Left lung (tissue), 14 donors: ENCODE measurements at places on chromosomes 5 and 9.

DNA sequence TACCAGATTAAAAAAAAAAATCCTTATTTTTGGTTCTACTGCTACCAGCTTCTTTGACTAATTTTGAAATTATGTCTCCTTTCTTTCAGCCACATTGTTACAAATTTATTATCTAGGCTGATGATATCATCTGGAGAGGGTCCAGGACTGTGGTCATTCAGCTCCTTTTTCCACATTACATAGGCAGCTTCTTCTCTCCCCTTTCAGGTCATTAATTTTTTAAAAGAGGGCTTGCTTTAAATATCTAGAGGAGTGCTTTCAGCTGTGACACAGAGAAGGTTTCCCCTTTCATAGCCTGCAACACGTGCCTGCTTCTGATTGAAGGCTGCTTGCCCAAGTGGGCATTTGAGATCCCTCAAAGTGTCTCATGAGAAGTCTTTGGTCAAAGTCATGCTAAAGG, 155.7 kb upstream of the PAPPA start:
- DNase-seq = no peak

GRCh38 chr5:168971100-168971499, 329.8 kb downstream of the SLIT3 start:
- no peak for DNase-seq

- no peak for DNase-seq
Observed at GRCh38 chr5:91983869-91984268, 600.8 kb upstream of the ARRDC3 start.

DNA sequence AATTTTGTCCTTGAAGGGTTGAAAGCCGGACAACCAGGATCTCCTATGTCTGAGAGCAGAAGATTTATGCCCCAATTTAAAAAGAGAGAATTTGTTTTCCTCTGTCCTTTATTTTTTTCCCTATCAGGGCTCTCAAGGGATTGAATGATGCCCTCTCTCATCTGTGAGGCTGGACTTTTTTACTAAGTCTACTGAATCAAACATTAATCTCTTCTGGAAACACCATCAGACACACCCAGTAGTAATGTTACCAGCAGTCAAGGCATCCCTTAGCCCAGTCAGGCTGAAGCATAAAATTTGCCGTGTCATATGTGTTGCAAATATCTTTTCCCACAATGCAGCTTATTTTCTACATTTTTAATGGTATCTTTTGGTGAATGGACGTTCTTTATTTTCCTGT, 1497.9 kb downstream of the MAT2B start:
- no peak for DNase-seq

DNA sequence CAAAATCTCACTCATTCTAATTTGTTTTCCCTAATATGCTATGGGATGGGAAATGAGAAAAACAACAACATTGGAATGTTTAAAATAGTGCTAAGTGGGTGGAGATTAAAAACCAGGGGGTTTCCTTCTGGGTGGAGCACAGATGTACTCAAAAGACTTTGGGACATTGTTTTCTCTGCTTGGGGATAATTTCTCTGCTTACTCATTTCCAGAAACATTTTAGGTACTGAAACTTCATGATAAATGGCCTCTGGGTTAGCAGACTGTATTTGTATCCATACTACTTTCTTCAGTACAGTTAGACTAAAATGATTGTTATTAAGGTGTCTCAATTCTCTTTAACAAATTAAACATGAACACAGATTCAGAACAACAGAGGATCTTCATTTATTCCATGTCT, 17.4 kb downstream of the ELOVL7 start:
- no peak for DNase-seq

GRCh38 chr5:180291943-180292831, at the start of gene MAPK9:
Gene MAPK9, minus strand, starts transcription at chr5:180292083. Its CDS starts 11,522 bp downstream, at chr5:180280561.
- DNase-seq = peak; percentile 91

GRCh38 chr5:3601061-3601710, 5.6 kb downstream of the IRX1 start:
- DNase-seq = no peak

- no peak for DNase-seq
Observed at GRCh38 chr9:92716557-92716956, 46.6 kb upstream of the IPPK start.

GRCh38 chr9:109967651-109968642, 187.9 kb downstream of the PALM2AKAP2 start:
- no peak for DNase-seq

DNA sequence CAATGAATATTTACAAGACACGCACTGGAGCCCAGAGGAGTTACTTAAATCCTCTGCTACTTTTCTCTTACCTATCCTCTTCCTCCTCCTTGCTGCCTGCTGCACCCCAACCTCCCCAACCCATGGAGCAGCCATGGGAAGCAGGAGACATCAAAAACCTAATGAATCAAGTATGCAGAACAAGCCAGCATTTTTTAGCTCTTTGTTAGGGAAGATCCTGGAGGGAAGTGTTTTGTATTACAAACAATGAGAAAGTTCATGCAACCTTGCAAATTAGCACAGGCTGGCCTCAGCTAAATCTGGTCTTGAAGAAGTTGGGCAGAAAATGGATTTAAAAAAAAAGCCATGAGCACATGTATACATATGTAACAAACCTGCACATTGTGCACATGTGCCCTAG, 498.8 kb downstream of the KIF4B start:
- DNase-seq = no peak

DNA sequence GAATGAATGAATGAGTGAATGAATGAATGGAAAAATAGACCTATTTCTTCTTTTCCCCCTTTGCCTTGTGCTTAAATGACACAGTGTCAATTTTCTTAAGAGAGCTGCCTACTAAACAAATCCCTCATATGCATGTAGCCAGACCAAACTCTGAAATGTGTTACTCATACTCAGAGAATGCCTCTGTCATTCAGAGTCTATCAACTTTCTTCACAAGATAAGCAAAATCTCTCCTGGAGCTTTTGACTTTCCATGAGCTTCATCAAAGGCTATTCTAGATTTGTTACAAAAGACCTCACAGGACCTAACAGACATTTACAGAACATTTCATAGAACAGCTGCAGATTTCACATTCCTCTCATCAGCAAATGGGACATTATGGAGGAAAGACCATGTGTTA, 275.7 kb upstream of the MSX2 start:
- no peak for DNase-seq

GRCh38 chr5:95380103-95380628, 11.0 kb upstream of the FAM81B start:
- DNase-seq = no peak

DNA sequence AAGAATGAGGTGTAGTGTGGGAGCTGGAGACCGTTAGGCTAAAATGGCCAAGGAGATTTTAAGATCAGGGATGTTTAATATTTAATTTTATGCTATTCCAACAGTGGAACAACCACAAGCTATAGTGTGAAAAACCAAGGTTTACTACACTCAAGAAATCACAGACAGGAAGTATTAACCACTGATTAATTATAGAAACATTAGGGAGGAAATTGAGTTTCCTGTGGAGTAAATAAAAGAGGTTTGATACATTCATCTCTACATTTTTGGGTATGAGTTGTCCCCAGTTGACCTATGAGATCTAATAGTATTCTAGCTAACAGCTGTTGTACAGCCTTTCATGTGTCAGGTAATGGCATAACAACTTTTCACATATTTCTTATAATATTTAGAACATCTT, 103.7 kb upstream of the MPDZ start:
- DNase-seq = no peak

DNA sequence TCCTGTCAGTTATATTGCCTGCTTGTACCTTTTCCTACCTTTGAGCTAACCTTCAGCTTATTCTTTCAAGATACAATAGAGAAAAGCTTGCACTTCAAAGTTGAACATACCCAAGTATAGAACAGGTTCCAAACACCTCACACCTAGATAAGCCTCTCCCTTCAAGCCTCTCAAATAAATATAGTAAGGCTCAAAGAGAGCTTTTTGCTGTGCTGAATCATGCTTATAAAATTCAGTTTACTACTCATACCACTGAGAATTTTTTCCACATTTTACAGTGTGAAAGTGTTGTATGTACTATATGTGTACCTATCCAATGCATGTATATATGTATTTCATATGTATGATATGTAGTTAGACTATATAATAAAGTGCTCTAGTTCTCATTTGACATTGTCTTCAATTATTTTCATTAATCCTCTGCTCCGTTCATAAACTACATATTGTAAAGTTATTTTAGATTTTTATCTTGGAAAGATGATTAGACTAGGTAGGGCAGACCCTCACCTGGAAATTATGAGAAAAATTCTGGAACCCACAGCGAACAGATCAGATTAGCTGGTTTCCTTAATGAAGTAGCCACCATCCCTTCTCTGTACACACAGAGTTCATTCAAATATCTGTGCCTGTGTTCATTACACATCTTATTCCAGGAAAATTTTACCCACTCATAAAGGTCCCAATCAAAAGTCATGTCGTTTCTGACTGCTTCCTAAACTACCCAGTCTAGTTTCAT, 149.2 kb upstream of the RGMB start:
- DNase-seq = no peak

DNA sequence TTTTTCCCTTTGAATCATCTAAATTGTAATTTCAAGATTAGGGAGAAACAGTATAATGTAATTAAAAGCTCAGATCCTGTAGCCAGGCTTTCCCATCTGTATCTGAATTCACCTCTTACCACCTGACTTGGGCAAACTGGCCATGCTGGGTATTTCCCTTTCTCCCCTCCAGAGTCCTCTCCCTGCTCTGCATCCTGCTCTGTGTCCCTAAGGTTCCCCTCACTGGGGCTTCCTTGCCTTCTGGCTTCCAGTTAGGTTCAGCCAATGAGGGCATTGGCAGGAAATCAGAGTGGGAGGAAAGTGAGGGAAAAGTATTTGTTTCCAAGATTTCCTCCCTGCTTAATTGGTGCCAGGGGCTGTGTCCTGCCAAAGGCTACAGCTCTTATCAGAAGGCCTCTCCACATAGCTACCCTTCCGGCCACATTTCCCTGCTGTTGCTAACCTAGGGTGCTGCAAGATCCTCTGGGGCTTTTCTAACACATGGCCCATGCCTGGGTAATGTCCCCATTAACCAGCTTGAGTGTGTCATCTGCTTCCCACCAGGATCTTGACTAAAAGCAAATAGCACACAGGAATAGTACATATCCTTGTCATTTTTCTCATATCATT, 51.0 kb upstream of the MPDZ start:
- DNase-seq = no peak

GRCh38 chr5:892394-893136, at the start of the genes BRD9 and TRIP13:
Gene BRD9, minus strand, starts transcription at chr5:892801. Its CDS starts 144 bp downstream, at chr5:892657.
Gene TRIP13, plus strand, starts transcription at chr5:892884. Its CDS starts 115 bp downstream, at chr5:892999.
- DNase-seq = peak; percentile 96

GRCh38 chr5:90871391-90871991, 312.9 kb downstream of the ADGRV1 start:
- peak; percentile 28 for DNase-seq

- no peak for DNase-seq
Observed at GRCh38 chr5:131328536-131329285, 64.9 kb downstream of the CDC42SE2 start.

- no peak for DNase-seq
Observed at GRCh38 chr9:128414461-128414860, 6.2 kb upstream of the CERCAM start.

- DNase-seq = no peak
Observed at GRCh38 chr5:111776913-111777781, 20.2 kb upstream of the NREP start.

GRCh38 chr9:120756531-120756930, 36.7 kb downstream of the FBXW2 start:
- DNase-seq = no peak

DNA sequence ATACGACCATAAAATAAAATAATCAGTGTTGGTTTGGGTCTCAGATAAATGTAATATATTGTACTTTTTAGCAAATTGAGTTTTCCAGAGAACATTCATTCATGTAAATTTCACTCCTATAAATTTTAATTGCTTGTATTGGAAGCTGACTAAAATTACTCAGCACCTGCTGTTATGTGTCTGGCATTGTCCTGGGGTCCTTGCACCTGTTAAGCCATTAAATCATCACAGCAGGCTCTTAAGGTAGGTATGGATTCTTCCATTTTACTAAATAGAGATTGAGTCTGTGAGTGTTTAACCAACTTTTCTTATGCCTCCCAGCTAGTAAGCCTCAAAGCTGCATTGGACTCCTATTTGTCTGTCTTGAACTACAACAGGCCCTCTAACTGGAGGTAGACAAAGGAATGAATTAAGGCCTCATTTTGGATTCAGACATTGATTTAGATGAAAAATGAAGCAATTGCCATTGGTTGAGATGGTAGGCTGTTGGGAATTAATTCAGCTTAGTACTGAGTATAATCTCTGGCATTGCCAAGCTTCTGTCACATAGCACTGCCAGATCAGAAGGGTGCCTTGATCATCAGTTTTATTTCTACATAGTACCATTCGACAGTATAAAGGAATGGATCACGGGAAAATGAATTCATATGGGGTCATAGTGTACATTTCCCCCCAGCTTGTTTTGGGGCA, 78.9 kb downstream of the PARP8 start:
- no peak for DNase-seq

DNA sequence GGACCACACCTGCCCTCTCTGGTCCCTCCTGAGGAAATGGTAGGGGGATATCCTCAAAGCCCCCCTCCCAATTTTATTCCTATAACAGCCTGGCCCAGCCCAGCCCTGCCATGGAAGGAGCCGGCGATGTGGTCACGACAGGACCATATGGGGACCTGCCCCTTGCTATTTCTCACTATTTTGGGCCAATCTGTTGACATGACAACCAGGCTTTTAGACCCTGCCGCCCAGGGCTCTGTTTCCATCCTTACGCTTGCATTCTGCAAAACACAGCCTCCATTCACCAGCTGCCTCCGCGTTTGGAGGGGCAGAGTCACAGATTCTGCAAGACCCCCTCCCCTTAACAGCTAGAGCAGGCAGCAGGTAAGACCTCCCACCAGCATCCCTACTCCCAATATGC, 112.2 kb downstream of the GABBR2 start:
- no peak for DNase-seq

DNA sequence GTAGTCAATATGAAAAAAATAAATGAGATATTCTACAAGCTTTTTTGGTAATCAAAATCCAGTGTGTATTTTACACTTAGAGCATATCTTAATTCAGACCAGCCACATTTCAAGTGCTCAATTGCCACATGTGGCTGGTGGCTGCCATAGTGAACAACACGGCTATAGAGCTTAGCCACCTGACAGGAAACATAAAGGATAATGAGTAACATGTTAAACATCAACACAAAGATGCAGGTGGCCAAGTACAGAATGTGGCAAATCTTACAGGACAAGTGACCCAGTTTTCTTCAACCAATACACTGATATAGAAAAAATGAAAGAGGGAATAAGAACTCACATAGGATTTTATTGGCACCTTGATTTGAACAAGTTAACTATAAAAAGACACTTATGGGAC, 61.4 kb downstream of the KIF24 start:
- no peak for DNase-seq

DNA sequence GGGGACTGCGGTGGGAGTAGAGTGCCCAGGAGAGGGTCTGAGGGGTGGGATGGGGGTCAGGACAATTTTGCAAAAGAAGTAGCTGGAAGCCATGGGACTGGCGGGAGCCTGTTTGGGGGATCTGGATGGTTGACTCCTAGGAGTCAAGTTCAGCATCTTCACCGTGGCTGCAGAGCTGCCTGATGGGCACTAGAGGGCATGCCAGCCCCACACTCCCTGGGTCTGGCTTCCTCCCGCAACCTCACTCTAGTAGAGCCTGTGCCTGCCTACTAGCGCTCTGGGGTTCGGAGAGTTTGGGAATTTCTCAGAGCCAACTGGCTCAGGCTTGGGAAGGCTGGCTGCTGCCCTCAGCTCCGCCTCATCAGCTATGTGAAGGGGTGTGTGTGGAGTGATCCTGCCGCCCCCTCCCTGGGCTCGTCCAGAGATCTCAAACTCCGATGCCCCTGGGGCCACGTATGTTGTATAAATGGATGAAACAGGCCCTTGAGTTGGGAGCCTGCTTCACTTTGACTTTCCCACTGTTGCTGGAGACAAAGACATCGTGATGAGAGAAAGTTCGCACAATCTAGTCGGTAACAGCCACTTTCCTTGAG, 10.8 kb downstream of the TSPAN17 start:
- DNase-seq = peak; percentile 83
